ENCODE measurements at places on chromosomes 1 and 21.

GRCh38 chr1:219774386-219774785 lies 154.0 kb downstream of the SLC30A10 start:
- no peak for DNase-seq

- DNase-seq = no peak
Observed at GRCh38 chr1:56287721-56288120, 291.6 kb downstream of the PLPP3 start.

DNA sequence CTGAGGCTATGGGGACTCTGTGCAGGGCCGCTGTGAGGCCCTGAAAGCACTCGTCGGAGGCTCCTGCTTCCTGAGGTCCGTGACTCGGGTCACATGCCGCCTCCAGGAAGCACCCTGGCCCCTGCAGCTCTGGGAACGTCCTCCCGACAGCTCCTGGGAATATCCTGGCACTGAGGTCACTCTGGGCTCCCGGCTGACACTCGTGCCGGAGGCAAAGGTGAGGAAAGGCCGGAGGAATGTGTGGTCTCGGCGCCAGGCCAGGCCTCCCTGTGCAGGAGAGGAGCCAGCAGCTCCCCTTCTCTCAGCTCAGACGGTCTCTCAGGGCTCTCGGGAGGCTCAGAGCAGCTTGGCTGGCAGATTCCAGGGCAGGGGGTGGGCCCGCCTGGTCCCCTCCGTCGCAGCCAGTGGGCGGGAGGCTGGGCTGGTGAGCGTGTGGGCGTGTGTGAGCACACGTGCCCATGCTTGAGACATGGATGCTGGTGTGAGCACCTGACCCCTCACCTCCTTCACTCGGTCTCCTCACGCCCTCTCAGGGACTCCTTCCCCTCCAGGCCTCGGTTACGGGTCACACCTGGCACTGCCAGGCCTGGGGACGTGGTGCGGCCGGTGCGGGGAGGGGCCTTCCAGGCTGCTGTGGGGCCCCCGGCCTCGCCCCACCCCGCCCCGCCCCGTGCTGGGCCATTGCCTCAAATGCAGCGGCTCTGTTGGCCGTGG lies 5.5 kb upstream of the RNF223 start:
- no peak for DNase-seq

GRCh38 chr21:39125752-39126485 lies 57.3 kb downstream of the PSMG1 start:
- DNase-seq = no peak

DNA sequence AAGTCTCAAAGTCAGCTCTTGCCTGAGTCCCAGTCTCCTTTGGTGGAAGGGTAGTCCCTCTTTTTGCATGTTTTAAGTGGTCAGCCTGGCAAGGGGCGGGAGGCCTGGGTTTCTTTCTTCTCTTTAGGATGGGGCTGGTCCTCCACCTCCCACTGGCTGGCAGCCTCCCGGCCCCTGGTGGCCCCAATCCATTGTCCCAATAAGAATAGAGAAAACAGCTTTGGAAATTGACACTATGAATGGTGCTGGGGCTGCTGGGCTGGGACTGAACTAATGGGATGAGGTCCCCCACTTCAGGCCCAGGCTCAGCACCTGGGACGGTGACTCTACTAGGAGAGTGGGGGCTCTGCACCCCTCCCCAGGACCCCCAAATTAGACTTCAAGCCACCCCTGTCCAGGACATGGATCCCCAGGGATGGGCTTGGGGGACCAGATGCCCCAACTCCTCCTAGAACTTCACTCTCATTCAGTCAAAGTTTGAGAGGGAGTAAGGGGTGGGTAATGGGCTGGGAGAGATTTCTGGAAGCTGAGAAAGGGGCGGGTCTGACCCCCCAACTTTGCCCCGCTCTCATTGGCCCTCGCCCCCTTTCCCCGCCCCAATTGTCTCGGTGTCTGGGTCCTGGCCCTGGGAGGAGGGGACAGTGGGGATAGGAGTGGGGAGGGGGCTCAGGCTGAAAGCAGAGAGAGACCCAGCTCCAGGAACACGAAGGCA lies 18.2 kb downstream of the SLC27A3 start:
- DNase-seq = no peak

DNA sequence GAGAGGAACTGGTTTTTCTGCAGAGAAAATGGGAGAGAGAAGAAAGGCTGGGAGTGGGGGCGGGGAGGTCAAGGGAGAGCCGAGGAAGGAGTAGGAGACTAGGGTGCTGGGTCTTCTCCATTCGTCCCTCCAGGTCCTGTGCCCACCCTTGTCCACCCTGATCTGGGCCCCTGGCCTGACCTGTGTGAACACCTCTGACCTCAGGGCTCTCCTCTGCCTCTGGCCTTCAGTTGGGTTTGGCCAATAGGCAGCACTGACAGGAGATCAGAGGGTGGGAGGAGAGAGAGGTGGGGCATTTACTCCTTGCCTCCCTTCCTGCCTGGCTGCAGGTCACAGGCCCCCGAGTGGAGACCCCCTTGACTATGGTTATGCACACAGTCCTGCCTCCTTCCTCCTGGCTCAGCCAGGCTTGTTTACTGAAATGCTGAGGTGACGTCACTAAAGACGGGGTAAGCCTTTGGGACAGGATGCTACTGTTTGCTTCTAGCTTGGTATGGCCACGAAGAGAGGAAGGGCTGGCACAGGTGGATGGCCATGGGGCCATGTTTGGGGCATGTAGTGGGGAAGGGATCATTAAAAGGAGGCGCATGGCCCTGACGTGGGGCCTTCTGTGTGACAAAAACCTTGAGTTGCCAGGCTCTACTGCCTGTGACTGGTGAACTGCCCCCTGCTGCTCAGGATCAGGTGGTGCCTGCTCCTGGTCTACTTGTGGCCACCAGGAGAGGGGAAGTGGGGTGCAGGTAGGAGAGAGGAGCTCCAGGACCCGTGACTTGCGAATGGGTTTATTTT lies 248.7 kb upstream of the CSF3R start:
- DNase-seq = no peak

DNA sequence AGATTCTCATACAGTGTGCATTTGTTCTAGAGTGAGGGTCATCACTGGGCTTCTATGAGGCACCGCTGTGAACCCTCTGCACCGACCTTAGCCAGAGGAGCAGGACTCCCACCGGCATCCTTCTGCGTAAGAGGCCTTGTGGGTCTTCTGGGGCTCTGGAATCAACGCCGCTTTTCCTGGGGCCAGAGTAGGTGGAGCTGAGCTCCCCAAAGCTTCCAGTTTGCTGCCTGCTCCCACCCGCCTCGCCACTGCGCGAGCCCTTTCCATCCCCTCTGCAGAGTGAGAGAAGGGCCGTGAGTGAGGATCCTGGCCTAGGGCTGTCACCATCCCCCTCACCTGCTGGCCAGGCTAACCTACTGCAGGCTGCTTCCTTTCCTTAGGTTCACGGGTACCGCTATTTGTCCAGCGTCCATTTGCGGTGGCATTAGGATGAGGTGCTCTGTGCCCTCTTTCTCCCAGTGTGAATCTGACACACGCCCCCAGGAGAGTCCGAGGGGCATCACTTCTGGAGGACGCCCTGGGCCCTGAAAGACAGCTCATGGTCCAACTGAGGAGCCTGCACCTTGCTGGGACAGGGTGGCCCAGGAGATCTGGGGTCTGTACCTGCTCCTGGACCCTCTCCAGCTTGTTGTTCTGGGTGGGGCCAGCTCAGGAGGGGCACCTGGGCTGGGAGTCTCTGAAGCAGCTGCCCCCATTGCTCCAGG lies 36.2 kb downstream of the UMODL1 start:
- DNase-seq = no peak

GRCh38 chr1:75265792-75266191 lies 131.6 kb downstream of the LHX8 start:
- DNase-seq = no peak

DNA sequence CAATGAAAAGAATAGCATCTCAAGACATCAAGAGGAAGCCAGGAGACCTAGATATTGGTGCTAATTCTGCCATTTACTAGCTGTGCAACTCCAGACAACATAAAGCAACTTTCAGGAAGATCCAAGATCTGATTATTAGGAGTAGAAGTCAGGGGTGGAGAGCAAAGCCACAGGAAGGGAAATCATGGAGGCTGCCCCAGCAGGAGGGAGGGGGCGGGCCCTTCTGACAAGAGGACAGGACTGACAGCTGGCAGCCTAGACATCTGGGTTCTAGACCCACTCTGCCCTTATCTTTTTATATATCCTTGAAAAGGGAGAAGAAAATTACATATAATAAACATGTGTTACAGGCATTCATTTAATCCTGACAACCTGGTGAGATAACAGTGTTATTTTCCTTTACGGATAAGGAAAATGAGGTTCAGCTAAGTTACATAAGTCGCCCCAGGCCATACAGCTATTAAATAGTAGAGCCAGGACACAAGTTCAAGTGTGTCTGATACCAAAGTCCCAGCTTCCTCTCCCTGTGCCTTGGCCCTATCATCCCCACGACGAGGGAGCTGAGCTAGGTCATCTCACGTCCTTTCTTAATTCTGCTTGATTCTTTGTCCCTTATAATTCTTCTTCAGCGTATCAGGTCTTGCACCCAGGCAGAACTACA lies 46.6 kb downstream of the ARHGEF11 start:
- DNase-seq = no peak

GRCh38 chr1:17904290-17904689 lies 149.2 kb downstream of the ACTL8 start:
- no peak for DNase-seq

- DNase-seq = no peak
Observed at GRCh38 chr1:154550657-154551056, 7.8 kb downstream of the UBE2Q1 start.

DNA sequence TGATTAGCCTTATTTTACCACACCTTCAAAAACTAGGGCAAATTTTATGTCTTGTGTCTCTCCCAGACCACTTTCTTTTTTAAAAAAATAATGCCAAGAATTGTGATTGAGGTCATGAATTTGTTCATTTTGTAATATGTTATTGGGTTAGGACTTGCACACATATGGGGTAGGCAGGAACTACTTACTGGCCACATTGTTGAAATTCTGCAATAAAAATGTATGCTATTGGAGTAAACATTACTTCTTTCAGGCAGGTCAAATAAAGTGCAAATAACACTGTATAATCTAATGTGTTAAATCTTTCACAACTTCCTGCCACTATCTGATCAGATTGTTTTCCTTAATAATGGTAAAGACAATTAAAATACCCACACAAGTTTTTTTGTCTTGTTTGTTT lies 166.6 kb upstream of the COL11A1 start:
- no peak for DNase-seq

DNA sequence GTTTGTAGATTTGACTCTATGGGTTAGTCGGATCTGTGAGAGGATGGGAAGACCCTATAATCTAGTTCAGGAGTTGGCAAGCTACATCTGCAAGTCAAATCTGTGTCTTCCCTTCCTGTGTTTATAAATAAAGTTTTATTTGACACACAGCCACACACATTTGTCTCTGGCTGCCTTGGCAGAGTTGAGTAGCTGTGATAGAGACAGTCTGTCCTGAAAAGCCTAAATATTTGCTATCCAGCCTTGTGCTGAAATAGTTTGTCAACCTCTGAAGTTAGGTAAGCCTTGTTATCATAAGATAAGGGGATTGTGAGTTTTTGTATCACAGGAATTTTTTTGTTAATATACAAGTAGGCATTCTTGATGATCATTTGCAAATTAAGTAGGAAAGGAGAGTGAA lies 136.8 kb downstream of the NOS1AP start:
- DNase-seq = no peak

DNA sequence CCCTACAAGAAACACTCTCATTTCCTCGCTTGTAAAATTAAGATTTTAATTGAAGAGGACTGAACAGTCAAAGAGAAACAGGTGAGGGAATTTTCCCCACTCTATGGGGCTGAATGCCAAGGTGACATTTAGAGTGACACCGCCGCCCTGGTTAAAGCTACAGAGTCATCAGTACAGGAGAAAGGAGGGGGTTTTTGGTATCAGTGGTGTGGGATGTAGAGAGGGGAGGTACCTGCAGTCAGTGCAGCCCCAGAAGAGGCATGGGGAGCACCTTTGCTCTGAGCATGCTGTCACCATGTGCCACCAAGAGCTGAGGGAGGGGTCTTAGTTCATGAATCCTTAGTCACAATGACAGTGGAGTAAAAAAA lies 2.8 kb downstream of the DIRAS3 start:
- DNase-seq = no peak

DNA sequence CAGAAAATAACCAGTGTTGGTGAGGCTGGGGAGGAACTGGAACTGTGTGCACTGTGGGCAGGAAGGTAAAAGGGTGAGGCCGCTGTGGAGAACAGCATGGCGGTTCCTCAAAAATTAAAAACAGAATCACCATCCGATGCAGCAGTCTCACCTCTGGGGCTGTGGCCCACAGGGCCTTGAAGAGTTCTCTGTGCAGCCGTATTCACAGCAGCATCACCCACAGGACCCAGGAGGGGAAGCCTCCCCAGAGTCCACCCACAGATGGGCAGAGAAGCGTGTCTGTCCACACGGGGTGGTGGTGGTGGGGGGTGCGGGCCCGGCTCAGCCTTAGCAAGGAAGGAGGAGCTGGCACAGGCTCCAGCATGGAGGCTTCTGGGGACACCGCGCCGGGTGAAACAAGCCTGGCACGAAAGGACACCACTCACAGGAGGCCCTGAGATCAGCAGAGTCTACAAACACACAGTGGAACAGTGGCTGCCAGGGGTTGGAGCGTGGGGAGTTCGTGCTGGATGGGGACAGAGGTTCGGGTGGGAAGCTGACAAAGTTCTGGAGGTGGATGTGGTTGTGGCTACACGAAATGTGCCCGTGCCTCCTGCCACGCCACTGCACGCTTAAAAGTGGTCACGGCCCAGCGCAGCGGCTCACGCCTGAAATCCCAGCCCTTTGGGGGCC lies 11.5 kb downstream of the MORN1 start:
- DNase-seq = no peak

DNA sequence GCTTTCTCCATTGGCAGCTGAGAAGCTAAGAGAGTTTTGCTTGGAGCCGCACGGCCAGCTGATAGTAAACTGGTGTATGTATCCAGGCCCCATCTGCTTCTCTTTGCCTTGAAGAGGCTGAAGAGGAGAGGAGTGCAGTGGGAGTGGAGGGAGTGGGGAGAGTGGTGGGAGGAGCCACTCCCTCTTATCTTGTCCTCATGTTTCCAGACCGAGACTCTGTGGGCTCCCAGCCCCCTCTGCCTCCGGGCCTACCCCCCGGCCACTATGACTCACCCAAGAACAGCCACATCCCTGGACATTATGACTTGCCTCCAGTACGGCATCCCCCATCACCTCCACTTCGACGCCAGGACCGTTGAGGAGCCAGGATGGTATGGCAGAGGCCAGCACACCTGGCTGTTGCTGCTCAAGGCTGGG lies 6.0 kb upstream of the LRRC71 start:
- DNase-seq = no peak

DNA sequence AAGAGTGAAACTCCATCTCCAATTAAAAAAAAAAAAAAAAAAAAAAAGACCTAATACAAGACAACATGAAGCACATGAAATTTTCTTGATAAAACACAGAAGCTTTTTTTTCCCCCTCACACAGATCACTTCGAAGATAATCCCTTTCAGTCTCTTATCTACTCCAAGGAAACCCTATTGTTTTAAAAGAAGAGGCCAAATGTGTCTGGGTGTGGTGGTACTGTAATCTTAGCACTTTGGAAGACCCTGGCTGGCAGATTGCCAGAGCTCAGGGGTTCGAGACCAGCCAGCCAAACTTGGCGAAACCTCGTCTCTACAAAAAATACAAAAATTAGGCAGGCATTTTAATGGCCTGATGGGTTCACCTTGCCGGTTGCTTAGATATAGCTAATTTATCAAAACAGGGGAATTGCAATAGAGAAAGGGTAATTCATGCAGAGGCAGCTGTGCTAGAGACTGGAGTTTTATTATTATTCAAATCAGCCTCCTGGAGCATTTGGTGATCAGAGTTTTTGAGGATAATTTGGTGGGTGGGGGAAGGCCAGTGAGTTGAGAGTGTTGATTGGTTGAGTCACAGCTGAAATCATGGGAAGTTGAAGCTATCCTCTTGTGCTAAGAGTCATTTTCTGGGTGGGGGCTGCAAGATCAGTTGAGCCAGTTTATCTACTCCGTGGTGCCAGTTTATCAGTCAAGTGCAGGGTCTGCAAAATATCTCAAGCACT lies 62.5 kb downstream of the SLC16A1 start:
- DNase-seq = no peak

- DNase-seq = no peak
Observed at GRCh38 chr1:99131546-99131945, 126.9 kb upstream of the PLPPR5 start.

Data from stimulated activated CD8-positive, alpha-beta memory T cell treated with anti-CD3 and anti-CD28 coated beads, Interleukin-15, amount 100 ng/mL, for 24 hours (primary cell).